ENCODE measurements at places on chromosomes 4 and X. TPM values are rescaled to one million over a fixed set of nuclear protein-coding genes. Genes with fewer than 3 reads are reported as not detected.

DYNLT3 gene
- 7.6 TPM for total RNA-seq

DNA sequence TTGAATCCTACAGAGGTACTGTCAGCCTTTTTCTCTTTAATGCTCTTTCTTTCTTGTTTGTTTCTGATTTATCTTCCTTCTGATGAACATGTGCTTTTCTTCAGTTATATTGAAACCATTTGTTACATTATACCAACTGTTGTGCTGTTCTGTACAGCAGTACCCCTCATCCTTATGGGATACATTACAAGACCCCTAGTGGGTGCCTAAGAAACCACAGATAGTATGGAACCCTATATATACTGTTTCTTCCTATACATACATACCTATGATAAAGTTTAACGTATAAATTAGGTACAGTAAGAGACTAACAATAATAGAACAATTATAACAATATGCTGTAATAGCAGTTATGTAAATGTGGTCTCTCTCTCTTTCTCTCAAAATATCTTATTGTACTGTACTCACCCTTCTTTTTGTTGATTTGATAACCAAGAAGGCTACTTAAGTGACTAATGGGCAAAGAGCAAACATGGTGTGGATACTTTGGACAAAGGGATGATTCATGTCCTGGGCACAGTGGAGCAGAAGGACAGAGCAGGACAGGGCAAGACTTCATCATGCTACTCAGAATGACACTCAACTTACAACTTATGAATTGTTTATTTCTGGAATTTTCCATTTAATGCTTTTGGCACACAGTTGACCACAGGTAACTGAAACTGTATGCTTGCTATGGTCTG is 10.7 kb upstream of the YIPF7 start:
- DNase-seq = no peak
- no peaks in the 10 kb centered on the region for H3K27me3 ChIP-seq
- no peaks in the 10 kb centered on the region for H3K36me3 ChIP-seq

DNA sequence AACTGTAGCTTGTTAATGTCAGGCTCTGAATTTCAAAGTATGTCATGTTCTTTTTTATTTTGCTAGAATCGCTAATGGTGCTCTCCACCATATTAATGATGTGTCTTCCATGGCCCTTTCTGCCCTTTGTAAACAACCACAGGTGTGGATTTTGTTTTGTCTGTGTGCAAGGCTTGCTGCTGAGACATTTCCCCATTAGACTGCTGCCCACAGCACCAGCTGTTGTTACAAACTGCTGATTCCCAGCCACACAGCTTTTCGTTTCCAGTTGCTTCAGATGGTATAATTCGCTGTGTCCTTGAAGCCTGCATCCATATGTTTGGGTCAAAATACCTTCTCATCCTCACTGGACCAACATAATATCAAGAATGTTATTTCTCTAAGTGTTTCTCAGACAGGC is 32.8 kb downstream of the KCNIP4 start:
- no peaks in the 10 kb centered on the region for H3K27me3 ChIP-seq
- no peak overlapping the region for H3K4me3 ChIP-seq
- DNase-seq = no peak
- H3K36me3 ChIP-seq = no peaks in the 10 kb centered on the region
- H3K27ac ChIP-seq = no peak overlapping the region

PAPSS1 gene
- 28.6 TPM for total RNA-seq

DNA sequence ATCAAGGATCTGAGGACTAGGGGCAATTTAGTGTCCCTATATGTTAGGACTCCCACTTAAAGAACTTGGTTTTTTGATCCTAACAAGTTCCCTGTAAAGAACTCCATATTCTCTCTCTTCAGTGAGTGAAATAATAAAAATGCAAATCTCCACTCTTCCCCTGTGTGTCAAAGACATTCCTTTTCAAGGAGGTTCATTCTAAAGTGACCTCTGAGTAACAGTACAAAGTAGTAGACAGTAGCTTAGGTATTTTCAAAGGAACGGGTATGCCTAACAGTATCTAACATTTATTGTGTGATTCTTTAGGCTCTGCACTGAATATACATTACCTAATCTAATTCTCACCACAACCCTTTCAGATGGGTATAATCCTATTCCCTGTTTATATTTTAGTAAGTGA is 58.4 kb upstream of the SCOC start:
- H3K27me3 ChIP-seq = no peaks in the 10 kb centered on the region
- no peak for DNase-seq
- H3K36me3 ChIP-seq = no peaks in the 10 kb centered on the region
- H3K4me3 ChIP-seq = no peak overlapping the region
- H3K4me1 ChIP-seq = peaks cover 17% of the 10 kb centered on the region

GRCh38 chr4:2714061-2714770 is 41.9 kb downstream of the TNIP2 start:
- no peaks in the 10 kb centered on the region for H3K27me3 ChIP-seq
- DNase-seq = peak; percentile 16
- no peak overlapping the region for H3K4me3 ChIP-seq
- peaks cover 8% of the 10 kb centered on the region for H3K4me1 ChIP-seq
- H3K36me3 ChIP-seq = peaks cover 34% of the 10 kb centered on the region

KLB gene
- total RNA-seq = not detected

GPC4 gene
- total RNA-seq = 17.3 TPM
